Kidney capillary endothelial cell (primary cell): ENCODE measurements at places on chromosomes 3 and 15.

- no peak for DNase-seq
These were observed 38.9 kb downstream of the TOPAZ1 start for GRCh38 chr3:44280631-44281030.

GRCh38 chr3:42701371-42702065 is 1.1 kb downstream of the HHATL start:
- DNase-seq = peak; percentile 37

GRCh38 chr15:40290918-40291574 is 8.2 kb upstream of the ANKRD63 start:
- DNase-seq = peak; percentile 48

DNA sequence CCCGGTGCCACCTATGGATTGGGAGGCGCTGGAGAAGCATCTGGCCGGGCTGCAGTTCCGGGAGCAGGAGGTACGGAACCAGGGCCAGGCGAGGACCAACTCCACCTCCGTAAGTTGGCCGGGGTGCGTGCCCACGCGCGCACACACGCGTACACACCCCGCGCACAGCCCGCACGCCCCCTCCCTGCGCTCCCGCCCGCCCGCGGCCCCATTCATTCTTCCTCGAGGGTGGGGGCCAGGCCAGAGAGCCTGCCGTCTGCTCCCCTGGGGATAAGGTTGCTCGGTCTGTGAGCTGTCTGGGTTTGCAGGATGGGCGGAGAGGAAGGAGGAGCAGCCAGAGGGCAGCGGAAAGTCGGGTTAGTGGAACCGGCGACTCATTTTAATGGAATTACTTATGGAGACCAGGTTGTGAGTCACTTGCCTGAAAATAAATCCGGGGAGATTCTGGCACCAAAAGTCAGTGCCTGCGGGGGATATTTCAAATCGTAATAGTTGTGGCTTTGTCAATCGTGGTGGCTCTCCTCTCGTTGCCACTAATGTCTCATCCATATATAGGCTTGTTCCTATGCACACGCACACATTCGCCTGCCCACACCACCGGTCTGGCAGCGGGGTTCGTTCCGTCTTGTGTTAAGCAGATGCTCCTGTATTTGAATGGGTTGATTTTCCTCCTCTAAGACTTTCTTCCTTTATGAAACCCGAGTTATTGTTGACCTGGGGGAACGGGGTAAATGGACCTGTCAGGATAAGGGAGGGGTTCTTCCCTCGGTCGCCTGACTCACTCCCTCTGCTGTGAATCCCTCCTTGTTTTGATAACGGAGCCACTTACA is 223.4 kb upstream of the IL12A start:
- peak; percentile 95 for DNase-seq

GRCh38 chr3:122390665-122391064 is 6.7 kb downstream of the FAM162A start:
- DNase-seq = no peak

GRCh38 chr3:32813180-32813579 is 4.6 kb upstream of the TRIM71 start:
- no peak for DNase-seq

- no peak for DNase-seq
These were observed 67.1 kb upstream of the SH3GL3 start for GRCh38 chr15:83380059-83380458.

GRCh38 chr3:152709659-152710058 is 125.3 kb upstream of the P2RY1 start:
- DNase-seq = no peak

DNA sequence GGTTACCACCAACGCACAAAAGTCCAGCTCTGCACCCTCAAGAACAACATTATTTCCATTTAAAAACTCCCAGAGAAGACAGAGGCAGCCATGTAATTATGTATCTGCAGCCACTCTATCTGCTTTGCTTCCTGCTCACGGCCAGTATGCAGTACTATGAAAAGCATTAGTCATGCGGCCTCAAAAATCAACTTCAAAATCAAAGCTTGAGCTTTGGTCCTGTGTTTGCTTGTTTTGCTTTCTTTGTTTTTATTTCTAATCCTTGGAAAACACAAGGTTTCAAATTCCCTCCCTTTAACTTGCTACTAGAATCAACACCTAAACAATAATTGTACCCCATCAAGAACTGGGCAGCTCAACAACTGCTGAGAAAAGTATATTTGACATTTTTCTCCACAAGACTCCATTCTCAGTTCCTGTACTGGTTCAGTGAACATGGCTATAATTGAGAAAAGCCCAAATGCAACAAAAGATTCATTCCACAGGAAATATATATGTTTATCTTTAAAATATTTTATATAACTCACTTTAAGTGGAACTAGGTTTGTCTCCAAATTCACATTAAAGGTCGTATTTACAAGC is 37.6 kb downstream of the GBE1 start:
- DNase-seq = peak; percentile 59

DNA sequence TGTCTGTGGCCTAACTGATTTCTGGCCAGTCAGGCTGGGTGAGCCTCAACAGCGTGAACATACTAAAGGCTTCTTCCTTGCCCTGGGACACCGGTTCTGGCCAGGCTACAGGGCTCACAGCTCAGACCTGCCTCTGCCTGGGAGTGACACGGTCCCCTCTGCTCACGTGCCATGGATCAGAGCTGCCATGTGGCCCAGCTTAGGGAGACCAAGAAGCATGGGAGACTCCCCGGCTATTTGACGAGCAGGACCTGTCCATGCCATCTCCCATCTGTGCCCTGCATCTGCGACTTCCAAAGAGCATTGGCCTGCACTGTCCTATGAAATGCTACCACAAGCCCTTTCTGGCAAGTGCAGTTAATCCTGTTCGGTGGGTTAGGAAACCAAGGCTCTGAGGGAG is 57.4 kb downstream of the APBA2 start:
- no peak for DNase-seq

DNA sequence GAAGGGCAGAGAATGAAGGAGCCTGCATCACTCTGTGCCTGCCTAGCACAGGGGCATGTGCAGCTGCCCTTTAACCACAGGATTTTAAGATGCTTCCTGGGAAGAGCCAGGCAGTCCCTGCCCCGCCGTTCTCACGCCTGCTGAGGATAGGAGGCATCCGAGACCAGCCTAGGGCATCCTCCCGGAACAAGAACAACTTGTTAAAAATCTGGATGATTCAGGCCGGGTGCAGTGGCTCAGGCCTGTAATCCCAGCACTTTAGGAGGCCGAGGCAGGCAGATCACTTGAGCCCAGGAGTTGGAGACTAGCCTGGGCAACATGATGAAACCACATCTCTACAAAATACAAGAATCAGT is 15.2 kb downstream of the NRROS start:
- DNase-seq = no peak

DNA sequence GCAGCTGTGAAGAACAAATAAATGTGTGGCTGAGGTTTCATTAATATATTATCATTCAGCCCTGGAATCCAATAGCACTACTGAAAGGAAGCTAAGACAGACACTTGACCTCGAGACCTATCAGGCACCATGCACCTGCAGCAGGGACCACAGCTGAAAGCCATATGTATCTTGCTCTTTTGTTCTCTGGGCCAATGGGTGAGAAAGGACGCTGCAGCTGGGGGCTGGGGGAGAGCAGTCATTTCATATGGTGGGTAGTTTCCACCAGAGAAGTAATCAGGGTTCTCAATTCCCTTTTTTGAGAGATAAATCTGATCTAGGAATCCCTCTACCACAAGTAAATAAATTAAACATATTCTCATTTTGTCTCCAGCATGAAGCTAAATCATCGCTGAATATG is 225.6 kb upstream of the STRIT1 start:
- no peak for DNase-seq
